ENCODE measurements at places on chromosomes 1 and 21.

GRCh38 chr1:239954836-239955235 lies 136.8 kb upstream of the FMN2 start:
- peak; percentile 16 for DNase-seq

DNA sequence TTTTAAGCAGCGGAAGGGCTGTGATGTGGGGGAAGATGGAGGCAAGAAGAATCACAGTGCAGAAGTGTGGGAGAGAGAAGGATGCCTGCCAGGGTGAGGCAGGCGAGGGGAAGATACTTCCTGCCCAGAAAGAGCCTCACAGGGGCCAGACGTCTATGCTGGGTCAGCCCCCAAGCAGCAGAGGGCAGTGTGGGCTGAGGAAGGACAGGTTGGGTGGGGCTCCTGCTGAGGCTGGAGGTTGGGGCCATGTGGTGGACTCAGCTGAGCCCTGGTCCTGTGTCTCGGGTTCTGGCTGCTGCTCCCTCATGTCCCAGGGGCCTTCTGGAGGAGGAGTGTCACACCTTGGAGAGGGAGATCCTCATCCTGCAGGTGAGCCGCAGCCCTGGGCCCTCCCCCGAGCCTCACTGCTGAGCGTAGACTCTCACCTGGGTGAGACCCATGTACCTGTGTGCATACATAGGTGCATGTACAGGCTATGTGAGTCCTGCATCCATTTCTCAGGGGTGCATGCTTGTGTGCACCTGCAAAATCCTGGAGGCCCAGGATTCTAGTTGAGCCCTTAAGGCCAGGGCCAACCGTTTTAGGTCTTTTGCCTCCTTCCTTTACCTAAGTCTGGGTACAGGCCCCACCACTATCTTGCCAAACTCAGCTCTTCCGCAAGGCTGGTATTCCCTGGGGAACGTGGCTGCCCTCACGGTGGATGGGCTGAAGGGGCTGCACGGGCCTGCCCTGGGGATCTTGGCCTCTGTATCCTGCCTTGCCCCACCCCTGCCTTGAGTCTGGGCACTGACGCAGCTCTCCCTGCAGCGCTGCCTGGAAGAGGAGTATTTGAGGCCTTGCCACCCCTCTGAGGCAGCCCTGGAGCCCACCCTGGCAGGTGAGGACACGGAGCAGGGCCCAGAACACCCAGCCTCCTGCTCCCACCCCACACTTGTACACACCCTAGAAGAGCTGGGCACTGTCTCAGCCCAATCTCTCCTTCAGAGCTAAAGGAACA lies 3.7 kb downstream of the CCDC24 start:
- no peak for DNase-seq

GRCh38 chr1:38992412-38993111 lies 1.5 kb downstream of the AKIRIN1 start:
- DNase-seq = no peak

GRCh38 chr1:107004421-107004820 lies 52.1 kb upstream of the PRMT6 start:
- DNase-seq = no peak

DNA sequence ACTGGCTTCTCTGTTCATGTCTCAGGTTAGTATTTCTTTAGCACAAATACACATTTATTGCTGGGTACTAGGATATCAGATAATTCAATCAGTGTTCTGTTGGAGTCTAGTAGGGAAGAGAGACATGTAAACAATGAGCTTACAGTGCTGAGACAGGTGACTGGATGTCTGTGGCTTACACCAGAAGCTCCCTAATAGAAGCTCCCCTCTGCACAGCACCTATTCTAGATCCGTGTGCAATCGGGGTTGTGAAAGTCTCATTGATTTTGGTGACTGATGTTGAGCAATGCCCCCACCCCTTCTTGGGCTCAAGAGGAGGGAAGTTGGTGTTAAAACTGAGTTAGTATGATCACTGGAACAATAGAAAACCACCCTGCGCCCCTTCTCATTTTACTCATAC lies 279.2 kb downstream of the RPS6KC1 start:
- no peak for DNase-seq

DNA sequence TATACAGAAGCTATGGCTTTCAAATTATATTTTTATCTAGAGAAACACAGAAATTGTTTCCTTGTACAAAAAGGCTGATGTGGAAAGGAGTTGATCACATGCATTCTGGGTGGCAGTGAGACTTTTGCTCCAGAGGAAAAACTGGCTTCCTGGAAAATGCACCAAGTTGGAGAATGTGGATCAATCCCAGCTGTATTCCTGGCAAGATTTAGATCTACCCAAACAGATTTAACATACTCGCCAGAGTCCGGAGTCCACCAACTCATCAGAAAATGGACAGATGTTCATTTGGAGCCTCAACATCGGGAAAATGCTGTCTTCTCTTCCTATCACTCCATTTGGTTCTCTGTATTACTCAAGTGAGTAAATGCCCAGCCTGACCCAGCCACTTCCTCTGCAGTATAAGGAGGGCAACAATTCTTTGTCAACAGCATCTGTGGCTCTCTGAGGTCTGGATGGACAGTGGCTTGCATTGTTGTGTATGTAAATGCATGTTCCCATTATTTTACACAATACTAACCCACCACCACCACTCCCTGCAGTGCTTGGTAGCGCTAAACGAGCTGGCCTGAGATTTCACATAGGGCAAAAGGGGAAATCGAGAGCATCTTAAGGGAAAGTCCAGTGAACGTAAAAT lies 226.2 kb upstream of the IRF2BP2 start:
- no peak for DNase-seq

- no peak for DNase-seq
These were observed 36.7 kb upstream of the DMBX1 start for GRCh38 chr1:46452931-46453325.

- peak; percentile 97 for DNase-seq
These were observed 50.2 kb downstream of the EEIG2 start for GRCh38 chr1:108610073-108610472.

GRCh38 chr1:243582326-243582725 lies 267.7 kb downstream of the AKT3 start:
- DNase-seq = no peak

DNA sequence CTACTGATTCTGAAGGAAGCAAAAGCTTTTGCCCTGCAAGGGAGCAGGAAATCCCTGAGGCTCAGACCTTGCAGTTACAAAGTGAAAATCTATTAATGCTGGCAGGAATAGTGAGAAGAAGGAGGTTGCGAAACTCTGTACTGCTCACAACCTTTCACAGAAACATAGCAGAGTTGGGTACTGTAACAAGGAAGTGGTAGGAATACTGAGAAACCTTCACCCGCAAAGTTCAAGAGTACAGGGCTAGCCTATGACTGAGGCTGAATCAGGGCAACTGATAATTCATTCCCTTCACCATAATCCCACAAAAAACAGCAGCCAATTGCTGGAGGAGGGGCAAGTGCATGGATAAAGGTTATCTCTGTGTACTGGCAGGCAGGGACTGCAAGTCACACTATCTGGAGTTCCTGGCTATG lies 23.9 kb upstream of the KCTD3 start:
- no peak for DNase-seq

GRCh38 chr21:44401386-44402160 lies 48.2 kb downstream of the TRPM2 start:
- DNase-seq = no peak

- no peak for DNase-seq
These were observed 45.1 kb downstream of the IVNS1ABP start for GRCh38 chr1:185271921-185272320.

DNA sequence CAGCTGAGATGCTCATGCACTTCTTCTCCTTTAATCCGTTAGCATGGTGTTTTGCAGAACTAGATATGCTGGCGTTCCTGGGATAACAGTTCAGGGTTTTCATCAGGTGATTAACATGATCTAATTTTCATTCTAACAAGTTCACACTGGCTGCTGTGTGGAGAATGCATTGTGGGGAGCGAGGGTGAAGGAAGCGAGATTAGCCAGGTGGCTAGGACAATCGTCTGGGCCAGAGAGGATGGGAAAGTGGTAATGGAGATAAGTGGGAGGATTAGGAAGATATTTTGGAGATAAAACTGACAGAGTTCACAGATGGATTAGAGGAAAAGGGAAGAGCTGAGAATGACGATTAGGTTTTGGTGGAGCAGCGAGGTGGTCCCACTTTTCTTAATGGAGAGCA lies 138.1 kb upstream of the MAGI3 start:
- DNase-seq = no peak

DNA sequence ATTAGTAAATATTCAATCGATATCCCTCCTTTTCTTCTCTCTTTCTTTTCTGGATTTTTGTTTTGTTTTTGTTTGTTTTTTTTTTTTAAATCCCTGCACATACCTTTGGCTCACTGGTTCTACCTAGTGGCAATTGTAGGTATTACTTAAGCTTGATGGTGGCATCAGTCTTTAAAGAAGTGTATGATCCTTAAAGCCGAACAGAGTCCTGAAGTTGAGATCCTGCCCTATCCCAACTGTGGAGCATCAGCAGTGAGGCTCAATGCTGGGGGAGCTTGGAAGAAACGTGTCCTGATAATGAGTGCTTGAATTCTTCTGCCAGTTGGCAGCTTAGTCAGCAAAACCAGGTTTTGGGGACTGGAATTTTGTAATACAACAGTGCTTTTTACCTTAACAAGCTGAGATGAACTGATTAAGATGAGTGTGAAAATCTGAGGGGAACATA lies 60.8 kb downstream of the FASLG start:
- DNase-seq = peak; percentile 4

DNA sequence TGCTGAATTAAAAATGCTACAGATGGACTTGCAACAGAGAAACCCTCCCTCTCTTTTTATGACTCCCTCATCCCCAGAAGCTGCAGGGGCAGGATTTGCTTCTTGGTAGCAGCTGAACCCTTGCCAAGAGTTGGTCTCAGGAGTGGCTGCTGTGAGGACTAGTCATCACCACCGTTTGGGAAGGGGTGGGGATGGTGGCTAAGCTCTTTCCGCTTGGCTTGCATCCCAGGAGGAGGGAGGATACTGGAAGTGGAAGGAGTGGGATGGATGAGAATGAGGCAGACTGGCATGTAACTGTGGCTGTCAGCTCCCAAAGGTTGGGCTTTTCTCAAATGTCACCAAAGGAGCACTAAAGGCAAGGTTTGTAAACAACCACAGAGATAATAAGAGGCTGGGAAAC lies 50.8 kb upstream of the COL24A1 start:
- DNase-seq = no peak

DNA sequence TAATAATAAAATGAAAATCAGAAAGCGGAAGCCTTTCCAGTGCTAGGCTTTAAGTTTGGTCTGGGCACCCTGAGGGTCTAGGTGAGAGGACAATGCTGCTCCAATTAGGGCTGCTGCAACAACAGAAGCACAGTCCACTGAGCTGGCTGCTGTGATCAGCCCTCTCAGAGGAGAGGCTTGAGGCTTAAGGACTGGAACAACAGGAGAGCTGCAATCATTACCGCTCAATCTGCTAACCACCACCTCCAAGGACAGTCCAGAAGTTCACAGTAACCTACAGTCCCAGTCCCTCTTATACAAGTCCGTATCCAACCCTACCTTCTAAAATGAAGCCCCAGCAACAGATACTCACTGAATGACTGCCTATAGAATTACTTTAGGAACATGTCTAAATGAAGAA lies 62.1 kb downstream of the USP24 start:
- DNase-seq = no peak

DNA sequence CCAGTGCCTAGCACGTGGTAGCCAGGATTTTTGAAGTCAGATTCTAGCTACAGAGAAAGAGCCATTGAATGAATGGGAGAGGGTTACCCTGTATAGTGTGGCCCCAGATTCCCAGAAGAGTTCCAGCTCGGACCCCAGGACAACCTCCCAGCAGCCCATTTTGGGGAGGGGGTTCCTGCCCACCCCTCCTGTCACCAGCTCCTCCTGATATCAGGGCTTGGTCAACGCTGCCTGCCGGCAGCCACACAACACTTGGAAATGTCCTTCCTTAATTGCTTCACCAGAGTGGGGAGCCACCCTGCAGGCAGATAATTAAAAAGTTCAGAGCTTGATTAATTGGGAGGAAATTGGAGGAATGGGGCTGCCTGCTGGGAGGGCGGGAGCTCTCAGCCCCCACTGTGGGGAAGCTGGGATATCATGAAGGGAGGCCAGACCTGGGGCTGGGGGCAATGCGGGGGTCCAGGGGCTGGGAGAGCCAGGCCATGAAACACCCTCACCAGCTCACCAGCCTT lies 120.5 kb downstream of the LACTBL1 start:
- DNase-seq = no peak

DNA sequence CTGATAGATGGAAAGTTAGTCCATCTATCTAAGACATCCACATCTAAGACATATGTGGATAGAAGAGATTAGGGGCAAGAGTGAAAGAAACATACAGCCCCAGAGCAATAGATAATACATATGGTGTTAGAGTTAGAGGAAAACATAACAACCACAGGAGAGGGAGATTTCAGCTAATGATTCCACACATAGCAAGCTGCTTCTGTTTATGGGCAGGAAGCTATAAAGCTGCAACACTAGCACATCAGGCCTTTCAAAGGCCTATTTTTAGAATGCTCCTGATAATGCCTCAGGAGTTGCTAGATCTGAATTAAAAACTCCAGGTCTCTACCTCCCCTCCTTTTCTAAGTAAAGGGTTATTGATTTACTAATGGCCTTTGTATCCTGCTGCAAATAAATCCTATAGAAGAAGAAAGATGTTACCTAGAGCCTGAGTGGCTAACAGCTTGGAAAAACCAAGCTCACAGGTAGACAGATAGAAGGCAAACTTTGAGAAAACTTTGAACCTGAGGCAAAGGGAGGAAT lies 36.1 kb downstream of the BRINP2 start:
- no peak for DNase-seq

- DNase-seq = no peak
These were observed 380.9 kb upstream of the PRMT6 start for GRCh38 chr1:106675558-106675957.

GRCh38 chr1:115430441-115431158 lies 92.6 kb upstream of the NGF start:
- DNase-seq = no peak

GRCh38 chr1:13687151-13687715 lies 12.8 kb upstream of the PRDM2 start:
- no peak for DNase-seq

- peak; percentile 86 for DNase-seq
These were observed 2.0 kb downstream of the HES3 start for GRCh38 chr1:6245869-6246496.

GRCh38 chr1:21242846-21243245 lies 47.4 kb downstream of the ECE1 start:
- DNase-seq = no peak

GRCh38 chr21:45257673-45258341 lies 29.9 kb downstream of the POFUT2 start:
- no peak for DNase-seq

DNA sequence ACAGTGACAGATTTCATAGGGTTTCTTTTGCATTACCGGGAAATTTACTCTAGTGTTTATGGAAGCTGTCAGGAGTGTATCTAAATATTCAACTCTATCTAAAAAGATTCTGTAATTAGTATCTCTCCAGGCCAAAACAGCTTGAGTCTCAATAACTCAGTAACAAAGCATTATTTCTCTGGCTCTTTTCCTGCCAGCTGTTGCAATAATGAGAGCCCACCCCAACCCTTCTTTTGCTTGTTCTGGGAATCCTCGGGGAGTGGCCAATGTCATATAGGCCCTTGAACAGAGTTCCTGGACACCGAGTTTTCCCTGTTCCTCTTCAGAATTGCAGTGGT lies 120.1 kb upstream of the SGIP1 start:
- no peak for DNase-seq

Data from NCI-H1092 treated with DMSO at 0.1 percent for 48 hours (cell line).